ENCODE measurements at places on chromosomes 2 and 18.

DNA sequence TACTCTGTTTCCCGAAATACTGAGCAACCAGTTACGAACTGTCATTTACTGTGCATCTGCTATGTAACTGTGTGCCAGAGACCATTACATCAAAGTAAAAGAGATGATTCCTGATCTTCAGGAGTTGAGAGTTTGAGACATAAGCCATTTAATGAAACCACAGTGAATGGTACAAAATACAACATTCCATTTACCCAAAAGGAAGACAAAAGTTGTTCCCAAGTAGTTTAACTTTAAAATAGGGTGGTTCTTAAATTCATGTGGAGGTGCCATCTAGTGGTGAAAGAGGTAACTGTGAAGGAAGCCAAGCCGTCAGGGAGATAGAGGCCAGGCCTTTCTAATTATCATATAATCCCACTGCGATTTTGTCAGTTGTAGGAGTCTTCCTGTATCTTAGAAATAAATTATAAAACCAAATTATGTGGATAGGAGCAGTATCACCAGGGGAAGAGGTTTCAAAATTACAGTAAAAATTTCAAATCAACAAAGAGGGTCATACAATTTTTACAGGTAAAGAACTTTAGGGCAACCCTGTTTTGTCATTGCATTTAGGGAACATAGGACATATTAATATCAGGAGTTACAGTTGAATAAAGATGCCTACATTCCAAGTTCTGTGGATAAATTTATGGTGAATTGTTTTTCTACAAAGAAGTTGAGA is 67.7 kb downstream of the EPAS1 start:
- no peak for DNase-seq

- DNase-seq, result peak; percentile 28
Observed at GRCh38 chr2:96241900-96242611, 23.7 kb downstream of the TMEM127 start.

- DNase-seq, result no peak
Observed at GRCh38 chr2:202375033-202375608, 1.0 kb upstream of the BMPR2 start.

- peak; percentile 11 for DNase-seq
Observed at GRCh38 chr2:11681722-11682589, 12.0 kb upstream of the NTSR2 start.

DNA sequence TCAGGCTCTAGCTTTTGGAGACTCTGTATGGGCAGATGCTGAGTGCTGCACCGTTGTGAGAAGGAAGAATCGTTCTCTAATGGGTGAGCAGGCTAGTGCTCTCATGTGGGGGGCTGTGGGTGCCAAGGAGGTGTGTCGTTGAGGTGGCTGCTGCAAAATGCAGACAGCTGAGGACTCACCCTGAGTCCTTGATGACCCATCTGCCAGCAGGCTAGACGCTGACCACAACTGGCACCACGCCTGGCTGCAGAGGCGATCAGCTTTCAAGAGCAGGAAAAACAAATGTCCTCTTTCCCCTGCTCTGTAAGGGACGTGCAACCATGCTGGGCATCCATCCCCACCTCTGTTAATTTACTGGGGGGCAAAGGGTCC is 48.2 kb downstream of the HAUS1 start:
- no peak for DNase-seq

DNA sequence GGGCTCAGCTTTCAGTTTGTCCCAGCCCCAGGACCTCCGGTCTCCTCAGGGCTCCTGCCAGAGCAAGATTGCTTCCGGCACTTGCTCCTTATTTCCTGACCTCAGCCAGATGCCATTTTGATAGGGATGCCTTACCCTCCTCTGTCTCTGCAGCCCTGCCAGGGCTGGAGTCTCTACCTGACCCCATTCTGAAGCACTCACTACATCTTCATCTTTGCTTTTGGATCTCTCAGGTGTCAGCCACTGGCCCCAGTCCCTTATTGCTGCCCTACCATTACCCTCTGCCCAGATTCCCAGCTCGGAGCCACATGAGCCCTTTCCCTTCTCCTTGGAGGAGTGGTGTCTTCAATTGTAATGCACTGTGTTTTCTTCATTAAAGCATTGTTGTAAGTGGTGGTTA is 17.1 kb downstream of the OSBPL6 start:
- DNase-seq, result no peak

DNA sequence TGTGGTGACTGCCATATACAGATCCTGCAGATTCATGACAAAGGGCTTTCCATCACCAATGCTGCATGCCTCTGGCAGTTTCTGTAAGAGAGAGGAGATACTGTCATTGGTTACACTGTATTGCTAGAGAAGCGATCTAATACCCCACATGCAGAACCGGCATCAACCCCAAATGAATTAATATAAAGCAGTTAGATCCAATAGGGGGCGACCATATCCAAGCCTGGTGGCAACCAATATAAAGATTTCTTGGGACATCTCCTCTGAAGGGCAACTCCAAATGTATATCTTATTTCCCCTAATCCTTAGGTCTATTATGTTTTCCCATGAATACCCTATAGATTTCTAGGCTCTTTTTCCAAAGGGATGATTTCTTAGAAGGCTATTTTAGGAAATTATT is 17.4 kb upstream of the IHH start:
- no peak for DNase-seq

DNA sequence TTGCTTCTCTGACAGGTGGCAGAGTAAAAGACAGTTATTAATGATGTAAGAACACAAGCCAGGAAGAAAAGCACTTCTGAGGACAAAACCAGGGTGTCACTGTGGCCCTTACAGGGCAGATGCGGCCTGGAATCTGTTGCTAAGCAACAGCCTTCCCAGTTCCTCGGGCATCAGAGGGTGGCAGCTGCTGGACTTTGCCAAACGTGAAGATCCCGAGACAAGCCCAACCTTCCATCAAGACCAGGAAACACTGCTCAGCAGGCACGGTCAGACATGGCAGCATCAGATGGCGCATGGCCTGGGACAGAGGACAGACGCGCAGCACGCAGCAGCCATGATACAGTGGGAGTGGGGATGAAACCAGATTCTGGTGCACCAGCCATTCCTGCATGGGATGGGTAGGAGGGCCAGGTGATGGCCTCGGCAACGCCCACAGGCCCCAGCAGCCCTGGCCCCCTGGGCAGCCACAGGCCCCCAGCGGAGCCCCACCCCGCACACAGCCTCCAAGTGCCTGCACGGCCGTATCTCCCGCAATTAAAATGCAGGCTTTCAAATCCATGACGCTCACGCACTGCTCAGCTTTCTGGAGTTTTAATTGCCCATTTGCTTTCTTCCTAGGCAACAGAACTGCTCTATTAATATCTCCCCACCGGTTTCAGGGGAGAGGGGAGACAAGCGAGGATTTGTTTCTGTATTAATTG is 89.0 kb downstream of the EIPR1 start:
- DNase-seq, result no peak

DNA sequence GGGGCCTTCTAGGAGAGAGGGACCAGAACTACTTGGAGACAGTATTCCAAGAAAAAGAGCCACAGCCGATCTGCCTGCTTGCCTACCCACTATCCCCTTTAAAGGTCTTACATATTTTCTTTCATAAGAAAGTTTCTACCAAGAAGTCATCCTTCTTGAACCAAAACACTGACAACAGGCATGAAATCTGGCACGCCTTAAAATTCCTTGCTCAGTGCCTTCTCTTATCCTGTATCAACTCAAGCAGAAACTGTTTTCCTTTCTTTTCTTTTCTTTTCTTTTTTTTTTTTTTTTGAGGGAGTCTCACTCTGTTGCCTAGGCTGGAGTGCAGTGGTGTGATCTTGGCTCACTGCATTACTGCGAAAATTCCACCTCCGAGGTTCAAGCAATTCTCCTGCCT is 48.3 kb upstream of the ZFP36L2 start:
- DNase-seq, result no peak

- no peak for DNase-seq
Observed at GRCh38 chr2:231521443-231521842, 8.8 kb downstream of the NMUR1 start.

DNA sequence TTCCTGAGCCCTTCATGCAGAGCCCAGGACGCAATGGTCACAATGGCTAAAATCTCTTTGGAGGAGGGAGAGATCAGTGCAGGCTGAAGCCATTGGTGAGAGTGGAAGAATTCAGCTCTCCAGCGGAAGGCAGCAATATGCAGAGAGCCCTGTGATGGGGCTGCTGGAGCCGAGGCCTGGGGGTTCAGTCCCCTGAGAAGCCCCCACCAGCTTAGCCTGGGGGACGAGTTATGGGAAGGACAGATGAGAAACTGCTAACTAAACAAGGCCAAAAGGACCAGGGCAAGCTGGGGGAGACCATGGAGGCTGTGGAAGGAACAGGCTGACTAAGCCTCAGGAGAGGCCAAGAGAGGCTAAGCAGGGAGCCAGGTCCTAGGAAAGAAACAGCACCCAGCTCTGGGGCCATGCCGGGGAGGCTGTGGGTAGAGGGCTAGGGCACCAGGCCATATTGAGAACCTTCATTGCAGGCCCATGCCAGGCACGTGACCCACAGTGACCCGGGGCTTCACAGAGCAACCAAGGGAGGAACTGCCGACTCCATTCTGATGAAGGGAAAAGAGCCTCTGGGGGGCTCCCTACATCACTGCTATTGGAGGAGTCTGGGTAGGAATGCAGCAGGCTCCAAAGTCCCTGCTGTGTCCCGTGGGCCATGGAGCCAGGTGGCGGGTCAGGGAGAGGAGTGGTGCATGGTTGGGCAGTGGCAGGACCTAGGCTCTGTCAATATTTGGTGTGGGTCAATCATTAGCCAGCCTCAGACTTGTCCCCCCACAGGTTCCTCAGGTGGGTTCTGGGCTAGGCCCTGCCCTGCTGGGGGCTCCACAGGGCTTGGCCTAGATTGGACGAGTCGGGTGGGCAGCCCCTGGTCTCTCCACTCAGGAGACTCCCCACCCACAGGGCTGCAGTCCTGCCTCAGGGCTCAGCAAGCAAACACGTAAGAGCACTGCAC is 19.8 kb downstream of the PROC start:
- DNase-seq, result no peak

- no peak for DNase-seq
Observed at GRCh38 chr2:177245010-177245422, 19.5 kb downstream of the NFE2L2 start.

DNA sequence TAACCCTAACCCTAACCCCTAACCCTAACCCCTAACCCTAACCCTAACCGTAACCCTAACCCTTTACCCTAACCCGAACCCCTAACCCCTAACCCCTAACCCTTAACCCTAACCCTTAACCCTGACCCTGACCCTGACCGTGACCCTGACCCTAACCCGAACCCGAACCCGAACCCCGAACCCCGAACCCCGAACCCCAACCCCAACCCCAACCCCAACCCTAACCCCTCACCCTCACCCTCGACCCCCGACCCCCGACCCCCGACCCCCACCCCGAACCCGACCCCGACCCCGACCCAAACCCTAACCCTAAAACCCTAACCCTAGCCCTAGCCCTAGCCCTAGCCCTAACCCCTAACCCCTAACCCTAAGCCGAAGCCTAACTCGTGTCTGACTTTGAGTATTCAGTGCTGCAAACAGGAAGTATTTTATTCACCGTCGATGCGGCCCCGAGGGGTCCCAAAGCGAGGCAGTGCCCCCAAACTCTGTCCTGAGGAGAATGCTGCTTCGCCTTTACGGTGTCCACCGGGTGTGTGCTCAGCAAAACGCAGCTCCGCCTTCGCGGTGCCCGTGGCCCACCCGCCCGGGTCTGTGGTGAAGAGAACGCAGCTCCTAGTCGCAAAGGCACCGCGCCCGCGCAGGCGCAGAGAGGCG is 36.0 kb downstream of the FAM110C start:
- no peak for DNase-seq

GRCh38 chr2:12064153-12064552 is 317.7 kb downstream of the LPIN1 start:
- DNase-seq, result no peak

DNA sequence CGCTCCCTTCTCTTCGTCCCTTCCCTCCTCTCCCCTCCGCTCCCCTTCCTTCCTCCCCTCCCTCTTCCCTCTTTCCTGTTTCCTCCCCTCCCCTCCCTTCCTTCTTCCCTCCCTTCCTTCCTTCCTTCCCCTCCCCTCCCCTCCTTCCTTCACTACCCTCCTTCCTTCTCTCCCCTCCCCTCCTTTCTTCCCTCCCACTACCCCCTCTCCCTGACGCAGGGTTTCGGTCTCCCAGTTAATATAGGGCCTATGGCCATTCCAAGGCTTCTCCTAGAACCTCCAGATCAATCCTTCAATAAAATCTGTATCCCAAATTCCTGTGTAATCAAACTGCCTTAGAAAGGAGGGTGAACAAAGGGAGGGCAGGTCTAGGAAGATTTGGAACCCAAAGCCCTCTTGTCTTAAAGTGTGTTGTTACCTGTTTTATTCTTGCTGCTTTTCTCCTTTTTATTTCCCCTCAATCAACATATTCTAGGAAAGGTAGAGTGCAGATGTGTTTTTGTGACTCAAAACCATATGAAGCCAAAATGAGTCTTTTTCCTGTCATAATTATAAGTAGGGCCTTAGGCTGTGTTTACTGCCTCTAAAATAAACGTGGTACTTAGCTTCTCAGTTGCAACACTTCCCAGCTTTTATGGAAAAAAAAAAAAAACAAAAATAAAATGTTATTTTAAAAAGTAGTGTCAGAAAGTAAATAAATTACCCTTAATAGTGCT is 53.7 kb downstream of the GPD2 start:
- DNase-seq, result no peak

DNA sequence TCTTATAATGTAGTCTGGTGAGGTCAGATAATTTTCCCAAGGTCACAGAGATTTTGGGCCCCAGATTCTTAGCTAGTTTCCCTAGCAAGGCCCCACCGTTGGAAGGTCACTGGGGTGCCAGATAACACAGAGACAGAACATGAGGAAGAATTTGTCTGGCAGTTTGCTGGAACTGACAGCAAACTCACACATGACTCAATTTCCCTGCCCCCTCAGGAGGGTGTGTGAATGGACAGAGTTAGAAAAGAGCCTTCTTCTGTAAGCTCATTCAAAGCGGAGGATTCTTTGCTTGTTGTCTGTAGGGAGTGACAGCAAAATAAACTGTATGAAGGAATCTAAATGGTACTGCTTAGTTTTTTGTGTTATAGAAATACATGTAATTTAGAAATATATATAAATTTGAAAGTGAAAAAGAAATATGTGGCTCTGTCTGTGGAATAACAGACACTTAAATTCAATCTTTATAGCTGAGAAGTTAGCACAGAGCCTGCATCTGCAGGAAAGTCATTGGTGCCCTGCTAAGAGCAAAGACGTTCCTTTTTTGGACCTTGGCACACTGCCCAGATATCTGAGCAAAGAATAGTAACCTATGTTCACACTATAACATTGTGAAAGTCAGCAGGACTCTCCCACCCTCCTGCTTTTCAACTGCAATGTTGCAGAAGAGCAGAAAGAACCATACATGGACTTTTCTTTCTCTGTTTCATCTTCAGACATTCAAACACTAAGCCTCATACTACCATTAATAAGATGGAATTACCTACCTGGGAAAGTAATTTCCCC is 2.1 kb downstream of the MDH1 start:
- no peak for DNase-seq
